A549 treated with GW870086 at 1 μM for 4 hours (cell line): ENCODE measurements at places on chromosomes 5 and 9. TPM values are rescaled to one million over a fixed set of nuclear protein-coding genes. Genes with fewer than 3 reads are reported as not detected.

The INSL6 gene
- not detected in 5 replicates for total RNA-seq

The MCTP1 gene
- 7.3 to 12.2 TPM (median 10.1 TPM) in 5 replicates for total RNA-seq

The ZNF169 gene
- 1.3 to 2.1 TPM (median 1.9 TPM) in 5 replicates for total RNA-seq

The CARD9 gene
- 0.82 to 1.9 TPM (median 1.2 TPM) in 5 replicates for total RNA-seq

The TYRP1 gene
- not detected in 5 replicates for total RNA-seq

The SLC34A1 gene
- total RNA-seq: not detected in 5 replicates

The AIF1L gene
- total RNA-seq: 1.6 to 2.4 TPM (median 1.7 TPM) in 5 replicates

The GABRA6 gene
- not detected in 5 replicates for total RNA-seq

The FOXD4L6 gene
- 0.06 TPM in 1 of 5 replicates, not detected in the others for total RNA-seq

The PCDH12 gene
- total RNA-seq: not detected in 5 replicates

The PRSS3 gene
- 12.8 to 18.7 TPM (median 14.2 TPM) in 5 replicates for total RNA-seq

The FNBP1 gene
- total RNA-seq: 10.9 to 12.7 TPM (median 11.5 TPM) in 5 replicates

The LHFPL2 gene
- total RNA-seq: 57.6 to 79.3 TPM (median 77.9 TPM) in 5 replicates

The SLC4A9 gene
- total RNA-seq: 0.09 to 0.18 TPM (median 0.10 TPM) in 3 of 5 replicates, not detected in the others

The ERP44 gene
- total RNA-seq: 14.6 to 15.9 TPM (median 15.1 TPM) in 5 replicates

The TEK gene
- total RNA-seq: 0.07 to 0.16 TPM (median 0.11 TPM) in 5 replicates

The ADAMTSL1 gene
- 0.07 to 0.10 TPM (median 0.08 TPM) in 3 of 5 replicates, not detected in the others for total RNA-seq

The ACTBL2 gene
- 0.05 to 0.11 TPM (median 0.07 TPM) in 3 of 5 replicates, not detected in the others for total RNA-seq

The NR5A1 gene
- total RNA-seq: 0.06 to 0.13 TPM (median 0.10 TPM) in 4 of 5 replicates, not detected in the other

The SLIT3 gene
- total RNA-seq: 13.4 to 18.4 TPM (median 16.4 TPM) in 5 replicates

The NUTM2G gene
- total RNA-seq: not detected in 5 replicates

The IFNA16 gene
- not detected in 5 replicates for total RNA-seq

The SLC6A18 gene
- total RNA-seq: not detected in 5 replicates

The CHSY3 gene
- 0.10 to 0.16 TPM (median 0.13 TPM) in 4 of 5 replicates, not detected in the other for total RNA-seq

The ADGRD2 gene
- not detected in 5 replicates for total RNA-seq

The PCDHGA9 gene
- 0.05 to 0.10 TPM (median 0.07 TPM) in 4 of 5 replicates, not detected in the other for total RNA-seq

The TOMM5 gene
- 330 to 343 TPM (median 331 TPM) in 5 replicates for total RNA-seq

The TNFSF15 gene
- 0.13 to 0.17 TPM (median 0.15 TPM) in 5 replicates for total RNA-seq

The PIK3R1 gene
- 5.3 to 6.9 TPM (median 5.9 TPM) in 5 replicates for total RNA-seq

The PTPN3 gene
- total RNA-seq: 16.0 to 21.4 TPM (median 18.5 TPM) in 5 replicates

The ARID3C gene
- 0.15 to 0.41 TPM (median 0.21 TPM) in 4 of 5 replicates, not detected in the other for total RNA-seq

The NPDC1 gene
- 44.4 to 81.3 TPM (median 73.5 TPM) in 5 replicates for total RNA-seq

The DYNC2I2 gene
- total RNA-seq: 98.2 to 144 TPM (median 134 TPM) in 5 replicates

The IGFBPL1 gene
- 1.8 to 3.0 TPM (median 2.6 TPM) in 5 replicates for total RNA-seq

The FOXD4L3 gene
- 0.11 to 0.12 TPM in 2 of 5 replicates, not detected in the others for total RNA-seq

The MCC gene
- total RNA-seq: 0.19 to 0.33 TPM (median 0.20 TPM) in 5 replicates

The COX7C gene
- 604 to 810 TPM (median 621 TPM) in 5 replicates for total RNA-seq

The CD274 gene
- total RNA-seq: 0.97 to 2.1 TPM (median 1.4 TPM) in 5 replicates
